ENCODE measurements at places on chromosomes 1 and 21.

GRCh38 chr1:35202048-35202719 lies 9.2 kb upstream of the SFPQ start:
- peak; percentile 73 for DNase-seq

- DNase-seq = no peak
These were observed 14.6 kb downstream of the FAM151A start for GRCh38 chr1:54608566-54609230.

DNA sequence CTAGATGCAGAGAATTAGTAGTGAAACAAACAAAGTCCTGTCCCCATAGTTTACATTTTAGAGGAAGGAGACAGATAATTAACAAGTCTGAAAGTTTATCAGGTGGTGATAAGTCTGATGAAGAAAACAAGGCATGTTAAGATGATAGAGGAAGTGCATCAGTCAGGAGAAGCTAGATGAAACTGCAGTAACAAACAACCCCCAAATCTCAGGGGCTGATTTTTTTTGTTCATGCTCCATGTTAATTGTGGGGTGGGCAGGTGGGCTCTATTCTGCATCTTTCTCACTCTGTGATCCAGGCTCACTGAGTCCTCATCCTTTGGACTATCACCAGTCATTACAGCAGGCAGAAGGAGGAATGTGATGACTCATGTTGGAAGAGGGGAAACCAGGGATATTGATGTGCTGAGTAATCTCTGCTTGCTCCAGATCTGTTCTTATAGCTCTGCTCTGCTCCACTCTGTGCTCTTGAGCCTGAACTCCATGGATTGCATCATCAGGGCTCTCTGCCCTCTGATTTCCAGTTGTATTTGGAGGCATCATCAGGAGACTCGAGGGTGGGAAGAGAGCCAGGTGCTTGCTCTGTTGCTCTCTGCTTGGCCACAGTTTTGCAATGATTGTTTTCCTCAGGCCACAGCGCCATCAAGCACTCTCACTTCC lies 166.9 kb downstream of the IER5 start:
- peak; percentile 99 for DNase-seq

- DNase-seq = no peak
These were observed 3.3 kb upstream of the LSM10 start for GRCh38 chr1:36400825-36401601.

GRCh38 chr1:107689159-107689558 lies 275.8 kb downstream of the VAV3 start:
- no peak for DNase-seq

DNA sequence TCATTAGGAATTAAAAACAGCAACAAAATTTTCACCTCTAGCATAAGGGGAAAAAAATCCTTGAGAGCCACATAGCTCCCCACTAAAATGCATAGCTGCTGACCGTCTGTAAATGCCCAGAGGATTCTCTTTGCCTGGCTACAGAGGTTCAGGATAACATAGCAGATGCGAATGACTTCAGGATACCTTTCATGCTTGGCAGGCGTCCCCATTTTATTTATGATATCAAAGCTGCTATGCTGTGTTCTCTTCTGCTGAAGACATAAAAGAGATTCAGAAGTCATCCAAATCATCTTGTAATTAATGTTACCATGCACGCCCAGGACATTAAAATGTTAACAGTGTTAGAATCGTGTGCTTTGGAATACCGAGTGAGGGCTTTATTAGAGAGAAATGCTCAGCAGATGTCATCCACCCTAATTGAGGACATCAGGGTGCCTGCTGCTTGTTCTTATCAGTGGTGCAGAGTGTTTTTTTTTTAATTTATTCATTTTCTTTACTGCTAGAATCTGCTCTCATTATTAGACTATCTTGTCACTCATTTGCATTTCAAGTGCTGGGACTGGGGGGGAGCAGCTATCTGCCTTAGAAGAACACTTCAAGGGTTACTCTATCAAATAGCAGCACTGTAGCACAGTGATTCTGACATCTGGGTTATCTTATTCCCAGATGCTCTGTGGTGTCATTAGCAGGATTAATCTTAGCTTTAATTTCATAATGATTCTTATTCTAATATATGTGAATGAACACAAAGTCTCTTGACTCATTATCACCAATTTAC lies 139.5 kb downstream of the ZNF326 start:
- no peak for DNase-seq

DNA sequence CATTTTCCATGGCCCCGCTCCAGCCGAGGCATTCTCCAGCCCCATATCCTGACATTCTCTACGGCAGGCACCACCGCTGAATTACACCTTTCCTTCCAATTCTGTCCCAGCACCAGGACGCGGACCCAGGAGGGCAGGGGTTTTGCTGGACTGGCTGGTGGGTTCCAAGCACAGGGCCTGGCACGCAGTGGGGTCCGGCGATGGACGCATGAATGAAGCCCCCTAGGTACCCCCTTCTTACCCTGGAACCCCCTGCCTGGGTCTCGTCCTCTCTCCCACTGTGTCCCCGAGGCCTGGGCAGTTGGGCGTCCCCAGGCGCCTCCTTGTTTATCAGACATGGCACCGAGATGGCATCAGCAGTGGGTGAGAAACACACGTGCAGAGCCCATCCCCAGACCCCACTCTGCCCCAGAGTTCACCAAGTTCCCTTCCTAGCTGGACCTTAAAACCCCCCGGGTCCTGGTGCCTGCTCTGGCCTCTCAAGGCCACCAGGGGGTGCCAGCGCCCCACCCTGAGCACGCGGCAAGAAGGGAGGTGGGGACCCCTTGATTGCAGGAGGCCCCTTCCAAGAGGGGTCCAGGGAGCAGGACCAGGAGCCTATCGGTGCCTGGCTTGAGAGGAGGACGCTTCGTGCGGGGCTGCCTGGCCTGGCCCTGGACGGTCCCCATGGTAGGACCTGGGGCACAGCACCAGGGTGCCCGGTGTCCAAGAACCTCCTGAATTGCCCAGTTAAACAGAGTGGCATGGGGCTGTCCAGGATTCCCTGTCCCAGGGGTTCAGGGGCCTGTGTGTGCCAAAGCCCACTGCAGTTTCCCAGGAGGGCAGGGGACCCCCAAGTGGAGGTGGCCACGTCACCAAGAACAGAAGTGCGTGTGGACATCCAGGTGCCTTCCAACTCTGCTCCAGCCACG lies 46.1 kb downstream of the MEGF6 start:
- DNase-seq = no peak

DNA sequence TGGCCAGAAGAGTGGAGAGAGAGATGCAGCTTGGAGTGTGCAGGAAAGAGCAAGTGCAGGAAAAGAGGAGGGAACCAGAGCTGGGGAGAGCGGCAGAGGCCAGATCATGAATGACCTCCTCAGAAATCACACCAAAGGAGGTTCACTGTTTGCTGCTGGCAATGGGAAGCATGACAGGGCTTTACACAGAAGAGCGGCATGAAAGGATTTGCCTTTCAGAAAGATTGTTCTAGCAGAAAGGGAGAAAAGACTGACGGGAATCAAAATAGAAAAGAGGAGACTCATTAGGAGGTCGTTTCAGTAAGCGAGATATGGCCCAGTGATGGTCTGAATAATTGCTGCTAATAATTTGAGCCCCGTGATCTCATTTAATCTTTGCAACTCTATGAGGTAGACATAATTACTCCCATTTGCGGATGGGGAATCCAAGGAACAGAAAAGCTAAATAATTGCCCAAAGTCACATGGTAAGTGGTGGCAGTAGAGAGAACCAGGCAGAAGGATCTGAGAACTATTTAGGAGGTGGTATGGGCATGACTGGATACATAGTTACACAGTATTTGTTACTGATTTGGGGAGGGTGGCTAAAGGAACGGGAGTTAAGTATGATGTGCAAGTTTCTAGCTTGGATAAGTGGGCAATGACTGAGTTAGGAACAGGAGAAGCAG lies 12.5 kb upstream of the HNRNPR start:
- no peak for DNase-seq

GRCh38 chr1:1275836-1276235 lies 2.2 kb upstream of the UBE2J2 start:
- no peak for DNase-seq

- no peak for DNase-seq
These were observed 6.0 kb upstream of the ARHGEF2 start for GRCh38 chr1:155984341-155984740.

Data from HCEC 1CT (cell line).